ENCODE measurements at places on chromosomes 3 and 15.

DNA sequence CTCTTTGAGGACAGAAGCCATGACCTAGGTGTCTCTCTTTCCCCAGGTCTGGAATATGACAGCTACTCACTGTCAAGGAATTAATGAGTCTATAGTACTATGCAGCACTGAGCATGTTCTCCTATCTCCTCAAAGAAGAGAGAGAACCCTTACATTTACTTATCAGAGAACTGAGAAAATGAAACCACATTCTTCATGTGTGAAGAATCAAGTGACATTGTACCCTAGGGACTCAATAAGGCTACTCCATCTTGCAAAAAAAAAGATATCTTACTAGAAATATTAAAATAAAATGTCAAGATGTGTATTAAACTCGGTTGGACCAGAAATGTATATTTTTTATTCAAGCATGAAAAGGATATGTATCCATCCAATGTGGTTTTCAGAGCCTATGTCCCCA is 133.2 kb upstream of the COL8A1 start:
- DNase-seq = no peak

GRCh38 chr3:50587373-50587772 is 18.1 kb downstream of the HEMK1 start:
- no peak for DNase-seq

DNA sequence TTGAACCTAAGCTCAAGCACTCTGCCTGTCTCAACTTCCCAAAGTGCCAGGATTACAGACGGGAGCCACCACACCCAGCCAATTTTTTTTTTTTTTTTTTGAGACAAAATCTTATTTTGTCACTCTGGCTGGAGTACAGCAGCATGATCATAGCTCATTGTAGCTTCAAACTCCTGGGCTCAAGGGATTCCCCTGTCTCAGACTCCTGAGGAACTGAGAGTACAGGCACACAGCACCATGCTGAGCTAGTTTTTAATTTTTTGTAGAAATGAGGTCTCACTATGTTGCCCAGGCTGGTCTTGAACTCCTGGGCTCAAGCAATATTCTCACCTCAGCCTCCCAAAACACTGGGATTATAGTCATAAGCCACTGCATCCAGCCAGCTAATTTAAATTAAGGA is 36.8 kb upstream of the SUCLG2 start:
- DNase-seq = no peak

- DNase-seq = no peak
Observed at GRCh38 chr3:182895513-182896112, 84.7 kb downstream of the DCUN1D1 start.

- peak; percentile 51 for DNase-seq
Observed at GRCh38 chr3:184050217-184050847, 2.5 kb upstream of the HTR3C start.

- DNase-seq = no peak
Observed at GRCh38 chr15:96366526-96366877, 36.0 kb downstream of the NR2F2 start.

GRCh38 chr3:119562307-119562961 is 3.0 kb upstream of the CD80 start:
- no peak for DNase-seq

GRCh38 chr3:94460931-94461330 is 398.1 kb downstream of the NSUN3 start:
- no peak for DNase-seq

DNA sequence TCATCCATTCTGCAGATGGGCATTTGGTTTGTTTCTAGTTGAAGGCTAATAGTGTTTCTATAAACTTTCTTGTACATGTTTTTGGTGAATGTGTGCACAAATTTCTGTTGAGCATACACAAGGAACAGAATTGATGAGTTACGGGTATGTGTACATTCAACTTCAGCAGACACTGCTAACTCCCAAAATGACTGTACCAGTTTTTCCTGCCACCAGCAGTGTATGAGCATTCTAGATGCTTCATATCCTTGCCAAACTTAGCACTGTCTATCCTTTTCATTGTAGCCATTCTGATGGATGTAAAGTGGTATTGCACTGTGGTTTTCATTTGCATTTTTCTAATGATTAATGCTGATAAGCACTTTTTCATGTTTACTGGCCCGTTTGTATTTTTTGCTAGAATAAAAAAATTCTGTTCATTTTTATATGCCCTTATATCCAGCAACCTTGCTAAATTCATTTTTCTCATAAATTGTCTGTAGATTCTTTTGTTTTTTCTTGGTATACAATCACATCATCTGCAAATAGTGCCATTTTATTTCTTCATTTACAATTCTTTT is 110.2 kb downstream of the ATP1B3 start:
- DNase-seq = no peak

DNA sequence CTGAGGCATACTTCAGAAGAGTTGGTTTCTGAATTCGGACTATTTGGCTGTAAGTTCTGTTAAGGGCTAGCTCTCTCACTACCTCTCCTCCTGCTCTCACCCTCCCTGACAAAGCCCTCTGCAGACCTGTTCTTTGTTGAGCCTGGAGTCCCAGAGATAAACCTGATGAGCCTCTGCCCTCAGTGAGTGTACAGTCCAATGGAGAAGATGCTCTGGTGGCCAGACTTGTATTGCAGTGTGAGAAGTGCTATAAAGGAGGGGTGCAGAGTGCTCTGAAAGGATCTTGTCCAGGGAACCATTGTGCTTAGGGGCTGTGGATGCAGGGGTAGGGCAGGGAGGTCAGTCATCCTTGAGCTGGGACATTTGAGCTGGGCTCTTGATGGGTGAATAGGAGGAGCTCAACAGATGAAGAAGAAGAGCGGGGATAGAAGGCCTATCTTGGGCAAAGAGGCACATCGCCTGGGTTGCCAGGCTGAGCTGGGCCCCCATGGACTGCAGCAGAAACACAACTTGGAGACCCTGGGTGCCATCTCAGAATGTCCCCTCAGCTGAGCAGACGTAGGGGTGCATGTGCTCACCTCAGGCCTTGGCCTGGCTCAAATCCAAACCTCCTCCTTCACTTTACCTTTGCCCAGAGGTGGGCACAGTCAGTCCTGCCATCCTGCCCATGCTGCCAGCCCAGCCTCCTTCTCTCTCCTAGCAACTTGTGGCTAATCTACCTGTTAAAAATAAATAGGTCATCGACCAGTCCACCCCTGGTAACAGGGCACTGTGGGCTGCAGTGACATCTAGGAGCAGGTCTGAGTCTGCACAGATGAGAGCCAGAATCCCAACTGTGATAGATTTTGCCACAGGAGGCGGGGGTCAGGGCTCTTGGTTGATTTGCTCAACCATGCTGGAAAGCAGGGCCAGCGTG is 3.3 kb downstream of the CAND2 start:
- no peak for DNase-seq

DNA sequence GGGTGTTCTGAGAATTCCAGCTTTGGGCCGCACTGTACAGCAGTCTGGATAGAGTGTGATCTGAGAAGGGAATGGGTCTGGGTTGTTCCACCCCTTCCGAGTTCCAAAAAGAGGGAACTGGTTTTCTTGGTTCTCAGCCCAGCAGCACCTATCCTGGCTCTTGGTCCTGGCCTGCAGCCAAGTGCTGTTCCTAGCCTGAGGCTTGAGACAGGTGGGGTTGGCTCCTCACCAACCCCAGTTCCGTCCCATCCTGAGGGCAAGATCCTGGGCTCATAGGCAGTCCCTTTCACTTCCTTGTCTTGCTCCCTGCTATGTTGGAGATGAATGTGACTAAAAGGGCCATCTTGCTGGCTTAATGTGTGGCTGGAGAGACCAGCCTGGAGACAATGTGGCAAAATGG is 15.2 kb downstream of the IVD start:
- DNase-seq = no peak

GRCh38 chr3:182755308-182755707 is 38.0 kb upstream of the ATP11B start:
- no peak for DNase-seq

DNA sequence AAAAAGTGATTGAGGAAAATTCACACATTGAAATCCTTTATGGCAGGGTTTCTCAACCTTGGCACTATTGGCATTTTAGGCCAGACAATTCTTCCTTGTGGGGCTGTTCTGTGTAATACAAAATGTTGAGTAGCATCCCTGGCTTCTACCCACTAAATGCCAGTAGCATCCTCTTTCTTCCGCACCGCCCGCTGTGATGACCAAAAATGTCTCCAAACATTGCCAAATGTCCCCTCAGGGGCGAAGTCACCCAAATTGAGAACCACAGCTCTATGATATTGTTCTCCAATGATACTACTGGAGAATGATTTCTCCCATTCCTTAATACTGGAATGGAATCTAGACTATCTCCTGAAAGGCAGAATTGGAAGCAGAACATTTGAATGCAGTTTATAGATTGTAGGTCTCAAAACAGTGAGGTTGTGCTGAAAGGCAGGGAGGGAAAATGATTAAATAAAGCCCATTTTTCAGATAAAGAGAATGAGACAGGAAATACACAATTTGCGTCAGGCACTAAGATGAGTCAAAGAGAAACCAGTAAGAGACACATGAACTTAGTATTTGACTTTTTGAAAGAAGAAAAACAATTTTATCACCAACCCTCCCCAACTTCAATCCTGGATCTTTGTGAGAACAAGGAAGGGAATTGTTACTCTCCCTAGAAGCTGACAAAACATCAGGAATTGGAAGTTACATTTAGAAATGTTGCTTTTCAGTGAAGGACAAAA is 101.6 kb upstream of the TNIK start:
- DNase-seq = no peak

- no peak for DNase-seq
Observed at GRCh38 chr15:65525622-65526021, 4.6 kb upstream of the HACD3 start.

GRCh38 chr15:69338535-69339213 is 40.0 kb downstream of the PAQR5 start:
- DNase-seq = no peak

DNA sequence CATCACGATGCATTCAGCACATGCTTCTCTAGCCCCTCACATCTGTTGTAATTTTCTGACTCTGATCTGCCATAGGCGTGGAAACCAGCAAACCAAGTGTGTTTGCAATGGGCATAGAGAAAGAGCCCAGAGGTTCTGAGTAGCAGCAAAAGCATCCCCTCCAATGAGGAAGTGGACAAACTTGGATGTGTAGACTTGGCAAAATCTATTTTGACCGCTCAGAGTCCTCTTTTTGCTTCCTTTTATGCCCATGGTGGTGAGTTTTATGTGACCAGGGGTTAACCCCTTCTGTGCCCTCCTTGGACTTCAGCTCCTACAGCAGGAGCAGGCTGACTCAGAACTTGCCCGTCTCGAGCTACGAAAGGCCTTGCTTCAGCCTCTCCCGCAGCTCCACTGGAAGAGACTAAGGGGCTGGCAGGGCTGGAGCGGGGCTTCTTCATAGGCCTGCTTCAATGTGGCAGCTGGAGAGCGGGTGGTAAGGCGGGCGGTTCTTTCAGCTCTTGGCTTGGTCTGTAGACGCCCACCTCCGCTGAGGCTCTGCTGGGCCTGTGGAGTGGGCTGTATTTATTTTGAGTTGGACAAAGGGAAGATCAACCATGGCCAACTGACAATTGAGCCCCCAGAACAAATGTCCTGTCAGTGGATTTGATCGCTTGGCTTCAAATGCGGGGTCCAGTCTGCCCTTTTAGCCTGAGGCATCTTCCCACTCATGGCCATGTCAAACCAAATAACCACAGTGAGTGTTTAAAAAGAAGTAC is 6.5 kb upstream of the ETV5 start:
- no peak for DNase-seq

- DNase-seq = no peak
Observed at GRCh38 chr3:189143321-189143720, 28.4 kb upstream of the TPRG1 start.

DNA sequence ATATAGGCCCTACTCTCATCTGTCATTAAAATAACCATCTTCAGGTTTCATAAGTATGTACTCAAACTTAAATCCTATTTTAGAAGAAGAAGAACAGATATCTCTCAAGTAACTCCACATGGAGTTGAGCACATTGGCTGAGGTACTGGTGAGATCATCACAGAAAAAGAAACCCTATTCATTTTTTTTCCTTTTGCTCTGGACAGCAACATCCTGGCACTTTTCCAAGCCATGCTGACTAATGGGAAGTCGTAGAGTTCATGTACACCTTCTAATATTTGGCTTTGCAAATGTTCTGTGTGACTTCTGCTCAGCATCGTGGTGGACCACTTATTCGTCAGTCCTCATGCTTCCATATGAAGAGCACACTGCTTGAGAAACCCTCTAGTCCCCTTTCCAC is 336.0 kb upstream of the KCNH8 start:
- no peak for DNase-seq

DNA sequence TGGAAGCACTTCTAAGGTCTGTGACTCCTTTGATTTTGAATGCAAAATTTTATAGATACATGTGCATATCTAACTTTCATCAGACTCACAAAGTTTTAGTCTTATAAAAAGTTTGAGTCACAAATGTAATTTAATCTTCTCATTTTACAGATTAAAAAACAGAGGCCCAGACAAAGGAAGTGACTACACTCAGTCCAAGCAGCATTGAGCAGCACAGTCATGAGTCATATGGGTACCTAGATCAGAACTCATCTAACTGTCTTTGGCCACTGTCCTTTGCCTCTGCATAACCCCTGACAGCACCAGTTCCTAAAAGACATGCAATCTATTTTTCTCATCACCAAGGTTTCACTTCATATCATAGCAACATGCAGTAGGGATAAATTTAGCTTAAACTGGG is 210.7 kb upstream of the KCNH8 start:
- DNase-seq = no peak

GRCh38 chr15:40244961-40245523 is 6.2 kb downstream of the PAK6 start:
- no peak for DNase-seq

DNA sequence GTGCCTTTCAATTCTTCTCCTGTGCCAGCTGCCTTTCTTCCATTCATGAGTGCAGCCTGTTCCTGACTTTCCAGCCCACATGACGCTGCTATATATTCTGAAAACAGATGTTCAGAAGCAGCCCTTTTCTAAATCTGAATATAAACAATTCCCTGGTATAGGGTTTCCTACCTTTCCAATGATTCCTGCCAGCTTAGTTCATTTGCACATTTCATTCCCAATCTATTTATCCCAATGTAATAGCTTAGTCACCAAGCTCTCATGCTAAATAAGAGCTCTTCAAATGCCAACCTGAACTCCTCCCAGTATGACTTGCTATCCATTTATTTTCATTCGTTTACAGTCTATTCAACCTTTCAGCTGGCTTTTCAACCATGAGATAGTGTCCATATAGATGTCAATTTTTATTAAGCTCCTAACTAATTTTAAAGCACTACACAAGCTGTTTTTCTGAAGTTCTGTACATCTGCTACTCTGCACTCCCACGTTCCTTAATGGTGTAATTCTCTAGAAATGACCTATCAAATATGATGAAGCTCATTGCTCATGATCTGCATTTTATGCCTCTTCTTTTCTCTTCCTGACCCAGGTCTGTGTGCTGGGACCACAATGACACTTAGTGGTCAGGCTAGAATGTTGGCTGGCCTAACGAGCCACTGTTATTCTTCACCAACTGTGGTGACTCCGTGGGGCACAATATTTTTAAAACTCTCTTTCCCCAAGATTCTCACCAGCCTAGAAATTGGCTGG is 605.0 kb upstream of the TBL1XR1 start:
- peak; percentile 80 for DNase-seq

GRCh38 chr15:62164014-62164395 is 1.1 kb downstream of the C2CD4B start:
- no peak for DNase-seq

DNA sequence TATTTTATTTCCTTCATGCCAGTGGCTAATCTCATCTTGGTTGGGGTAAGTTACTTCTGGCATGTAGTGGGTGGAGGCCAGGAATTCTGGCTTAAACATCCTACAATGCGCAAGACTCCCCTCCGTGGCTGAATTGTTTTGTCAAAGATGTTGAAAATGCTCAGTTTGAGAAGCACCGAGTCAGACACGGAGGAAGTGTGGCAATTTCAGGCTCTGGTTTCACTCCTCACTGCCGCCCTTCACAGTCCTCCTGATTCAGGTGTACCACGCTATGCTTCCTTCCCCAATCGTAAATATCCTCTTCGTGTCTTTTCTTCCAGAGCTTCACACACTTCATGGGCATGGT is 150.7 kb downstream of the OPA1 start:
- peak; percentile 88 for DNase-seq
